CMK (cell line): ENCODE measurements at places on chromosomes 6 and 20.

DNA sequence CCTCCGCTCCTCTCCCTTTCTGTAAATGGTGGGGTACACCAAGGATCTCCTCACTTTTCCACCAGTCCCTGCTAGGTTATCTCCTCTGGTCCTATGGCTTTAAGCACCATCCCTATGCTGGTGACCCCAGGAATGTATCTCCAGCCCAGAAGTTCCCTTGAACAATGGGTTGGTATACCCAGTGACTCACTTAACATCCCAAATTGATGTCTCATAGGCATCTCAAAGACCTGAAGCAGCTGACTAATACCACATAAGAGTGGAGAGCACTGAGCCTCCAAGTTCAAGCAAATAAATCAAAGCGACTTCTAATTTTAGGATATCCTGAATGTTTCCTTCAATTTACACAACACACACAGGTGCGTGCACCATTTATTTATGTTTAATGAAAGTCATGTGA is 48.3 kb downstream of the ADGRF1 start:
- DNase-seq = no peak

DNA sequence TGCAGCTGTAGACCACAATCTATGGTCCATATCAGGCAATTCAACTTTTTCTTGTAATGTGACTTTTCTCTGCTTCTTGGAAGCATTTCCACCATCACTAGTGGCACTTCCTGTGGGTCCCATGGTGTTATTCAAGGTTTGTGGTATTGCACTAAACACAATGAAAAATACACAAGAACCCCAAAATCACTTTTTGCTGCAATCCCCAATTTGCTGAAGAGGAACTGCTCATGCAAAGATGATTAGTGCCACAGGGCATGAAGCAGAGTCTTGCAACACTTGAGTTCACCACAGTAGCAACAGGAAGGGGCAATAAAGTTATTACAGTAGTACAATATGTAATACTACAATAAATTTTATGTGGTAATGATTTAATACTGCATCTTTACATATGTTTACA is 16.8 kb upstream of the TAAR1 start:
- DNase-seq = no peak

DNA sequence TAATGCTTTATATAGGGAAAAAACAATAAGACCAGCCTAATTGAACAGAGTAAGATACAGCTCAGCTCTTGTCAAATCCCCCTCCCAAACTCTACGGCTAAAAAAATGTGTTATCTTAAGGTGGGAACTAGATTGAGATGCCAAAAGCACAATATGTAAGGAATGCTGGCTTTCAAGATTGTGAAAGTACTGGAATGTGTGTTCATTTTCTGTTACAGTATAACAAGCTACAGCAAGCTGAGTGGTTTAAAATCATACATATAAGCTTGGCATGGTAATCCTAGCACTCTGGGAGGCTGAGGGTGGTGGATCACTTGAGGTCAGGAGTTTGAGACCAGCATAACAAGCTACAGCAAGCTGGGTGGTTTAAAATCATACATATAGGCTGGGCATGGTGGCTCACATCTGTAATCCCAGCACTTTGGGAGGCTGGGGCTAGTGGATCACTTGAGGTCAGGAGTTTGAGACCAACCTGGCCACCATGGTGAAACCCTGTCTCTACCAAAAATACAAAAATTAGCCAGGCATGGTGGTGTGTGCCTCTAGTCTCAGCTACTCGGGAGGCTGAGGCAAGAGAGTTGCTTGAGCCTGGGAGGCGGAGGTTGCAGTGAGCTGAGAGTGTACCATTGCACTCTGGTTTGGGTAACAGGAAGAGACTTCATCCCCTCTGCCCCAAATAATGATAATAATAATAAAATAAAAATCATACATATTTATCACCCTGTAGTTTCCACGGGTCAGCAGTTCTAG is 297.7 kb downstream of the DOK5 start:
- no peak for DNase-seq

DNA sequence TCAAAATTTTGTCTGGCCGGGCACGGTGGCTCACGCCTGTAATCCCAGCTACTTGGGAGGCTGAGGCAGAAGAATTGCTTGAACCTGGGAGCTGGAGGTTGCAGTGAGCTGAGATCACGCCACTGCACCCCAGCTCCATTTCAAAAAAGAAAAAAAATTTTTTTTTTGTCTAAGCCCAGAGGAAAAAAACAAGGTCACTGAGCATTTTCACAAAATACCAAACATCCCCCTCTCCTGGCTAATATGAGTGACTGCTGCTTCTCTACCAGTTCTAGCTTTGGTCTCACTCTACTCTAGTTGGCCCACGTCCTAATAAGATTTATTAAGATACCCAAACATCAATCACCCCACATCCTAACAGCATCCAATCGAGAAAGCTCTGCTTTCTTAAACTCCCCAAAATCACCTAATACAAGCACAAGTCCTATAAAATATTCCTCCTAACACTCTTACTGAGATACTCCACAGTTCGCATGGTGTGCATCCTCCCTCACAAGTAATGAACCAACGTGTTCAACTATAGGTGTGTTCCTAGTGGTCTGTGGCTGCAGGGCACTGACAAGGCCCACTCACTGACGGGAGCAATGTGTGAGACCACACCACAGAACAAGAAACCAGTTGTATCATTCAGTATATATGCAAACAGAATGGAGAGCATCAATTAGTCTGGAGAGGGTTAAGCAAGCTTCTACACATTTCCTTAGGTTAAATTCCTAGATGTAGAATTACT is 64.2 kb downstream of the FKBP5 start:
- no peak for DNase-seq

GRCh38 chr6:56663344-56663743 is 20.7 kb upstream of the DST start:
- no peak for DNase-seq

DNA sequence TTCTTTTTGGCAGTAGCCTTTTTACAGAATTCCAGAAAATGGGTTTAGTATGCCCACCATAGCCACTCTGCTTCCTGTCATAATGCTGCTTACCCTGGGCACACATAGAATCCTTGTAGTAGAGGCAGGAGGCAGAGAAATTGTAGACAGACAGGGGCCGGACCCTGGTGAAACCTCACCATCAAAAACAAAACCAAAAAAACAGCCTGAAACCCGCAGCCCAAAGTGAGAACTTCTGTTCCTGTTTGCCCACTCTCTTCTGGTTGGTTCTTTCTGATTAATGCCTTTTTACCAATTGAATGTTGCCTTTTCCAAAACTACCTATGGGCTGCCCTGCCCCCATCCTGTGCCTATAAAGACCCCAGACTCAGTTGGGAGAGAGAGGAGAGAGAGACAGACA is 188.2 kb downstream of the CDKAL1 start:
- no peak for DNase-seq

DNA sequence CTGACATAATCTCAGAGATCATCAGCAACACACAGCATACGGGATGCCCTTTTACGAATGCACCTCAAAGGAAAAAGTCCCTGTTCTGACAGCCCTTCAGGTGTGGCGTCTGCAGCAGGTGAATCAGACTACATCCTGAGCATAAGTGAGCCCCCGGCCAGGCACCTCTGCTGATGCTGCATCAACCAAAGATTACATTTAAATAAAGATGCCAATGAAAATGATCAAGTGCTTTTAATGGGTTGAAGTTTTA is 58.7 kb downstream of the INSM1 start:
- no peak for DNase-seq

DNA sequence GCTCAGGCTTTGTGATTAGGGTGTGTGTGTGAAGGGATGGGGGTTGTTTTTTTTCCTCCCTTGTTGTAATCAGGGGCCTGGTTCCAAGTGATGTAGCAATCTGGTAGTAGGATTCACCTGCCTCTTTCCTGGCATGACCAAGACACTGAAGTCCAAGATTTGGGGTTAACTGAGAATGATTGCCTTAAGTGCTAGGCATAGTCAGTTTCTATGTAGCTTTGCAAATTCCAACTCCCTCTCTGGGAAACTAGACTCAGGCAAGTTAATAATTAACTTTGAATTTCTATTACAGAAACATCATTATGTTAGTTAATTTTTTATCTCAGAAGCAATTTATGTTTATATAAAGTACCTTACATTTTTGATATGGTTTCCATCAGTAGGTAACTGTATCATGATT is 43.6 kb downstream of the NUS1 start:
- no peak for DNase-seq

DNA sequence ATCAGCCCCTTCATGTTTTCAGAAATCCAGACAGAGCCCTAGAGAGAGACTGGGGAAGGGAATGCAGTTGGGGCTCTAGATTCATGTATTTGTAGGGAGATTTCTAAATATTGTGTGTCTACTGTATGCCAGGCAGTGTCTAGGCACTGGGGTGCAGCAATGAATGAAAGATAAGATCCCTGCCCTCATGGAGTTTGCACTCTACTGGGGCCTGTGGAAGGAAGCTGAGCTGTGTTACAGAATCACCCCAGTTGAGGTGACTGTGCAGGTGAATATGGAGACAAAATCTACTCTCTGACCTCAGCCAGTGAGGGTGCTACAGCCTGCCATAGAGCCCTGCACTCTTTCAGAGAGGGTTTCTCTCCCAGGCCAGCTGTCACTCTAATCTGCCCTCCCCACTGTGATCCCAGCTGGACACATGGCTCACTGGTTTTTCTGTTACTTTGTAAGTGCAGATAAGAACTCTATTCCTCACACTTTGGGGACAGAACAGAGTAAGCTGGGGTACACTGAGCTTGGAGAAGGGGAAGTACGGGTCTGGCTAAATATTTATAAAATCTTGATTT is 69.2 kb upstream of the E2F3 start:
- no peak for DNase-seq

DNA sequence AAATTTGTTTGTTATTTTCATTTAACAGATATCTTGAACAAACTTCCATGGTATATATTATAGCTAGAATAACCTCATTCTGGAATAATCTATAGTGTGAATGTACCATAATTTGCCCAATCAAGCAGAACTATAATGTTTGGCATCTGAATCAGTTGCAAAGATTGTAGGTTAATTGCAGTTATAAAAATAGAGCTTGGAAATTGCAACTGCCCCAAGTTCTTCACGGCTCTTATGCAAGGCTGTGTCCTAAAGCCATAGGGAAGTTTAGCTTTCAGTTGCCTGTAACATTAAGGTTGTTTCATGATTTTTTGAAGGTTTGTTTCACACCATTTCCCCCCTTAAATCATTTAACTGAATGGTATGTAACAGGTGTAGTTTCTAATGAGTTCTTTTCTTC is 19.4 kb downstream of the NQO2 start:
- DNase-seq = no peak

GRCh38 chr6:139577124-139577762 is 202.8 kb upstream of the CITED2 start:
- DNase-seq = no peak

- no peak for DNase-seq
Measured at GRCh38 chr6:10595731-10596664, 74.8 kb downstream of the GCNT2 start.
